ENCODE measurements at places on chromosomes 1 and 21. TPM values are rescaled to one million over a fixed set of nuclear protein-coding genes. Genes with fewer than 3 reads are reported as not detected.

GRCh38 chr1:19676438-19676922, 11.8 kb downstream of the HTR6 start:
- DNase-seq: peak; percentile 76

- DNase-seq: no peak
Measured at GRCh38 chr1:75514270-75514669, 96.6 kb downstream of the SLC44A5 start.

DNA sequence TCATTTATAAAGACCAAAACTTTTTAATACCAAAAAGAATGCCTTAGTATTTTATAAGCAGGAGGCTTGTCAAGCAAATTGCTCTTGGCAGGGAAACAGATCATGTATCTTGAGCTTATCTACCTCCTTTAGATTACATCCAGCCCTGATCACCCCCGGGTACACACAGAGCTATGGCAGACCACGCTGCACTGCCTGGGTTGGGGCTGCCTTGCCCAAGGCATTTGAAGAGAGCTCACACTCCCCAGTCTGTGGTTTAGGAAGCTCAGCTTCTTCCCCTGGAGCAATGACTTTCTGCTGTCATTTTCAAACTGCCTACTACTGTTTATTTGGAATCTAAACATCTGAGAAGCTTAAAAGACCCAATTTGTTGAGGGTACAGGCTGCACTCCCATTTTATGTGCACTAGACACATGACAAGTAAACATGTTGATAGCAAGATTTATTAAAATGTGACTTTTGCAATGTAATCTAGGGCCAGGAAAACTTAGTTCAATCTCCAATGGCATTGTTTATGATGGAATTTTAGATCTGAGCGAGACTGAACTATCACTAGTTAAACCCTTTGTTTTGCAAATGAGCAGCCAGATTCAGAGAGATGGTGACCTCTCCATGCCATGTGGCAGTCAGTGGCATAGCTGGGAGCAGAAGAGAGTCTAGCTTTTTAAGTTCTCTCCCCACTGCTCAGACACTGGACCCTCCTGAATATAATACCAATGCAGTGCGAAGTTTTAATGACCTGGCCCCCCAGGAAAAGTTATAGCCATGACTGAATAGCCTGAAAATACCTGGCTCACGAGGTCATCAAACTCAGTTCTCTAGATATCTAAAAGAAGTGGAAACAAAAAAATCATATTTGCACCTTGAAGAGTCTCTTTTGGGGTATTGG, 214.9 kb downstream of the HLX start:
- no peak for DNase-seq

GRCh38 chr1:7000720-7001119, 215.5 kb downstream of the CAMTA1 start:
- DNase-seq: no peak

- DNase-seq: no peak
Measured at GRCh38 chr1:209485167-209485566, 98.3 kb upstream of the CAMK1G start.

DNA sequence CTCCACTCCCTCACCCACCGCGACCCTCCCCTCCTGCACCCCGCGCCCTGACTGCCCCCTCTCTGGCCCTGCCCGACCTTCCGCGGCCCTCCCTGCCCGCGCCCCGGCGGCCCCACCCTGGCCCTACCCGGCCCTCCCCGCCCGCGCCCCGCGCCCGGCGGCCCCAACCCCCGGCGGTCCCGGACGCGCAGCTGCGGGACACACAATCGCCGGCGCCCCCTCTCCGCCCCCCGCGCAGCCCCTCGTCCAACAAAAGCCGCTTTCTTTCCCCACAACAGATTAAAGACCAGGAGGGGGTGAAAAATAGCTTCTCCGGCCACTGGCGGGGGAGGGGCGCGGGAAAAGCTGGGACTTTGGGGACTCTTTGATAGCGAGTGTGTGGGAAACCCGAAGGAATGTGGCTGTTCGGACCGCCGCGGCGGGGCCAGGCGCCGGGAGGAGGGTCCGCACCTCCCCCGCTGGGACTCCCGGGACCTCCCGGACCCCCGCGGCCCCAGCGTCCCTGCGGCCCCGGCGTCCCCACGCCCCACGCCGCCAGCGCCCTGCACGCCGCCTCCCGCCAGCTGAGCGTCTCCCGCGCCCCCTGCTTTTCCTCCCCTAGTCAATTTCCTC, 8.8 kb upstream of the ID3 start:
- no peak for DNase-seq

DNA sequence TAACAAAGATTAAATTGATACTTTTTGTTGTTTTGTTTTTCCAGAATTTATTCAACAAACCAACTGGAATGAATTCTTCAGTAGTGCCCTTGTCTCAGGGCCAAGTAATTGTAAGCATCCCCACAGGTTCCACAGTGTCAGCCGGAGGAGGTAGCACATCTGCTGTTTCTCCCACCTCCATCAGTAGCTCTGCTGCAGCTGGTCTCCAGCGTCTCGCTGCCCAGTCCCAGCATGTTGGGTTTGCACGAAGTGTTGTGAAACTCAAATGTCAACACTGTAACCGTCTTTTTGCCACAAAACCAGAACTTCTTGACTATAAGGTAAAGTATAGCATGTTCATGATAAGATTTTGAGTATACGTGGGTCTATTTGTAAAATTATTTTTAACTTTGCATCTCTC, 118.5 kb downstream of the ZMYM4 start:
- DNase-seq: no peak

DNA sequence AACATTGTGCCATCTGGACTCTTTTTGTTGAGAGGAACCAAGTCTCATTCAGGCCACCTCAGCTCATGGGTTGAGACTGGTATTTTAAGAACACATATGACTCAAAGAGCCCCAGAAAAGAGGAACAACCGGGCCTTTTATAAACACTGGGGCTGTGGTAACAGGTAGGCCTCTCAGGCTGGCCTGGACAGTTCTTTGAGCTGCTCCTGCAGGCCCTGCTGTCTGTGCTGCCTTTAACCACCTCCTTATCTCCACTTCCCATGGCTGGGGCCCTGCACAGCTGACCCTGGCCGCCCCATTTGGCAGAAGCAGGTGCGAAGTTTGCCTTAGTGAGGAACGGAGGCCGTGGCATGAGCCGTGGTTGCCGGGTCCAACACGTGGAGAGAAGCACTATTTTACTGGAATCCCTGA, 163.3 kb downstream of the RHOU start:
- DNase-seq: no peak

- DNase-seq: no peak
Measured at GRCh38 chr1:64019818-64020217, 183.6 kb upstream of the UBE2U start.

DNA sequence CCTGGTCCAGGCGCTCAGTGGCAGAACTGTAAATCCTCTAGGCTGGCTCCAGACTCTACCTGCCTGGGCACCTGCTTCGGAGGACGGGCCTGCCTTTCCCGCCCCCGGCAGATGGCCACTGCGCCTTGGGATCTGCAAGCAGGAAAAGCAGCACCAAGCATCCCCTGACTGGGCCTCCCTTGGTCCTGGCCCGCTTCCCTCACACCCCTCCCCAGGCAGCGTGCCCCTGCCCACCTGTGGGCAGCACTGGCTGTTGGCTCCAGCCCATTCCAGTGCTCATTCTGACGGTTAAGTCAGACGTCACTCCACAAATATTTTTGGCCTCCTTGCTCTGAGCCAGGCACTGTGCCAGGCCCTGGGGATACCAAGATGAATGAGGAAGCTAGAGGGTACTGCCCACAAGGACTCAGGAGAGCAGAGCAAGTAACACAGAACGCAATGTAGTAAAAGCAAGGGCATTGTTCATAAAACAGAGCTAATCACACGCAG, 22.0 kb upstream of the BLACAT1 start:
- DNase-seq: no peak

DNA sequence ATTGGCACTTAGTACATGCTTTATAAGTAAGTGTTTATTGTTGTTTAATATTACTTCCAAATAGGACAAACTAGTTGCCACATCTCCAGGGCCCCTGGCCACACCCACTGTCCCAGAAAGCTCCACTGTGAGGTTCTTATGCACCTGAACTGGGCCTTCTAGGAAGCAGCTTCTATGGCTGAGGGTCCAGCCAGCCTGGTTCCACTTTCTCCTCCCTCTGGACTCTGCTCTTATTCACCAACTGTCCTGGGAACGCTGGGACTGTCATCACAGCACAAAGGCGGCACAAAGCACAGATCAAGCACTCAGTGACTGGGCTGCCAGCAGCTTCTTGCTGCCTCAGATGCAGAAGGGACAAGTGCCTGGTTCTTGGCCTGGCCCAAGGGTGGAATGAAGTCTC, 29.6 kb upstream of the ZNF648 start:
- no peak for DNase-seq

GRCh38 chr1:92538413-92539061, 51.8 kb upstream of the GFI1 start:
- no peak for DNase-seq

DNA sequence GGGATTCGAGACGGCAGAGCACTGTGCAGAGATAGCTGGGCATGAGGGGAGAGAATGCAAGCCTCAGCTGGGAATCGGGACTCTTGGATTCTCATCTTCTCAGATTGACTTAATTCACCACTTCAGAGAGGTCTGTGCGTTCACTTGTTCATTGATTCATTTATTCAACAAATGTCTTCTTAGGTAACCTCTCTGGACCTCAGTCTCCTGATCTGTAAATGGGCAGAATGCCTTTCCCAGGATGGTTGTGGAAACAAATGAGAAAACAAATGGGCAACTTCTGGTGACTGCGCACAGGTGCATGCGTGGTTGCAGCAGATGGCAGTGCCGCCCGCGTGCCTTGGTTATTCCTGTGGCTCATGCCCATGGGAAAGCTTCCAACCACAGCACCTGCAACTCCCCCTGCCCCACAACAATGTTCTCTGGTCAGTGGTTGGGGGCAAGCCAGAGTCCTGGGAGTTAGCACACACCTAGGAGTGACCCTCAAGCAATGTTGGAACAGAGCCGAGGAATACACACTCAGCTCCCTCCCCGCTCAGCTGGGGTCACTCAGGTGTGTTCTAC, 110.1 kb upstream of the RUNX3 start:
- no peak for DNase-seq

DNA sequence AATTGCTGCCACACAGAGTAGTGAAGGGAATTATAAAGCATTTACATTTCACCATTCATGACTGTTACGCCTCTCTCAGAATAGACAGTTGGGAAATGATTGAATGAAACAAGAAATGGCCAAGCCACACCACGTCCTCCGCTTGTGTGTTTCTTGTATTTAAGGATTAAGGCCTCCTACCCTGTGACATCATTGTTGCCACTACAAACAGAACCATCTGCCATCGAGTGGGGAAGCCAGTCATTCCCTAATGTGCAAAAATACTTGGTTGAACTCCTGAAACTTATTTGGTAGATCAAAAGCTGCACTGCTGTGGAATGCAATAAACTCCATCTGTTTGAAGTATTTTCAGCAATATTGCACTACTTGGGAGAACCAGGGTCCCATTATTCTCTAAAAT, 99.0 kb upstream of the C1orf105 start:
- no peak for DNase-seq

DNA sequence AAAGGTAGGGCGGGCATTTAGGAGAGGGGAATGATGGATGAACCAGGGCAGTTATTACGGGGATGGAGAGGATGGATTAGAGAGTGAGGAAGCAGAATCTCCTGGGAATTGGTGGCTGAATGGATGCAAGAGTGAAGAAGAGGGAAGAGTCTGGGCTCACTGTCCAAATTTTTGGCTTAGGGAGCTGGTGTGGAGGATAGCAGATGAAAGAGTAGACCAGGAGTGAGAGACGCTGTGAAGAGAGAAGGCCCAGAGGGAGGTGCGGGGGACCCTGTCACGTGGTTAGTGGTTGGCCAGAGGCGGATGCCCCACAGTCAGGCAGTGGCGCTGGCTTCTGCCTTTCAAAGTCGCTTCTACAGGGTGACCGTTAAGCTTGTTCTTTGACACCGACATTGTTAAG, 78.4 kb downstream of the PEX14 start:
- no peak for DNase-seq

- DNase-seq: no peak
Measured at GRCh38 chr1:232486006-232486405, 143.9 kb downstream of the SIPA1L2 start.

DNA sequence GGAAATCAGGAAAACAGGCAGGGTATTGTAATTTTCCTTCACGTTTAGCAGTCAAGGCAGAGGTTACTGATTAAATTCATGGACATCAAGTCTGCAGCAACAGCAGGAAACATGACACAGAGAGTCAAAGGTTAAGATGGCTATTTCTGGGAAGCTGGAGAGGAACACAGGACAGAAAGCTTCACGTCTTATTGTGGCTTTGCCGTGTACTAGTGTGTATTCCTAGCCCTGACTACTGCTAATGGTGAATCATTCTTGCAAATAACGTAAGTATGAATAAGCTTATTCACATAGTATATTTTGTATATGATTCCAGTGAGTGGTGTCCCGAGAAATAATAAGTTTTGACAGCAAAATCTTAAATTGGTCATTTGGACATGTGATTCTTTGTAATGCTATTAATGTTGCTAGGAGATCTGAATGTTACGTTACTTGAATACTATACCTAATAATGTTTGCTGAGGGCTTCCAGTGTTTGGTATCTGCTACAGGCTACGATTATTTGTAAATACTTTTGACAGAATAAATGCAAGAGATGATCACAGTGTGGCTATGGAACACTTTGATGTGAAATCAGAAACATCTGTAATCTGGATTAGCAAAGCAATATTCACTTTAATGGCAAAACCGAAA, 77.4 kb downstream of the DISP1 start:
- DNase-seq: no peak

DNA sequence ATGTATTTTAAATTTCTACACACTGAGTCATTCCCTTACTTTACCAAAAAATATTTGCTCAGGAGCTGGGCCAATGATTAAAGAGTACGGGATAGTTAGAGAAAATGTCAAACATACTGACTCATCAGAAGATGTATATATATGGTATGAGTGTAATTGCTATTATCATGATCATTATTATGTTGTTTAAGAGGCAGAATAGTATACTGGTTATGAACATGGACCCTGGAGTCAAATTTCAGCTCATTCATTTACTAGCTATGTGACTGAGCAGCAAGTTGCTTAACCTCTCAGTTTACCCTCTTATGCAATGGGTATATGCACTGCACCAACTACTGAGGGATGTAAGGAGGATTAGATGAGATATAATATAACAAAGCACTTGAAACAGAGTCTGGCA, 41.2 kb upstream of the USH2A start:
- DNase-seq: no peak

- DNase-seq: no peak
Measured at GRCh38 chr1:113940365-113941244, 11.5 kb downstream of the HIPK1 start.

- DNase-seq: no peak
Measured at GRCh38 chr1:205056188-205056611, 13.2 kb downstream of the CNTN2 start.

- no peak for DNase-seq
Measured at GRCh38 chr1:17869815-17870214, 114.7 kb downstream of the ACTL8 start.

CLCA4 gene
- total RNA-seq: not detected

ACOT11 gene
- 43.4 TPM for total RNA-seq

INPP5B gene
- 11.2 TPM for total RNA-seq

CFHR4 gene
- total RNA-seq: not detected

TRIM58 gene
- 0.27 TPM for total RNA-seq

CLDN19 gene
- not detected for total RNA-seq

KIF17 gene
- 6.0 TPM for total RNA-seq

C4BPB gene
- total RNA-seq: not detected

ETV3L gene
- not detected for total RNA-seq

NVL gene
- total RNA-seq: 8.3 TPM

PTGFR gene
- 1.3 TPM for total RNA-seq

HSD3B2 gene
- not detected for total RNA-seq

MLLT11 gene
- 4.9 TPM for total RNA-seq

CD48 gene
- 2.0 TPM for total RNA-seq

Measured in Right ventricle myocardium inferior (tissue), 1 donor.